ENCODE measurements at places on chromosomes 4 and X.
A peak's percentile ranks its signal among the peaks of the same experiment; 100 is the strongest.

- no peak for DNase-seq
These were observed 72.0 kb downstream of the IL1RAPL1 start for GRCh38 chrX:28659269-28659668.

DNA sequence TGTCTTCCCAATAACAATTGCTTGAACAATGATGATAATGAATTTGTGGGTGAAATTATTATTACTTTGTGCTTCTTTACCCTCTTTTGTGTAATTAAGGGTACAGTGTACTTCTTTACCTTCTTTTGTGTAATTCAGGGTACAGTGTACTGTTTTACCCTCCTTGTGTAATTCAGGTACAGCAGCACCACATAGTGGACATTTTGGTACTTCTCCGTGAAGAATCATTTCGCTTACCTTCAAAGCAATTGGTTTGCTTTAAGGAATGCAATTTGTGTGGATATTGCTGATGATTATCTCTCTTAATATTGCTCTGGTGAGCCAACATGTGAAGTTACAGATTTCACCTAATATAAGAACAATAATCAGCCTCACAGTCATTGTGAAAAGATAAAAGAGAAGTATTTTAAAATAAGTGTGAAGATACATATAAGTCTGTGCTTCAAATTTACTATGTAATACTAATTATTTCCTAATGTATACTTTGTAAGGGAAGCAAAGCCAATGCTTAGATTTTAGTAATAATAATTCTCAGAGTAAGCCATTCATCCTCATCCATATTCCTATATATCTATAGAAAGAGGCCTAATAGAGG is 27.2 kb upstream of the SEC24B start:
- DNase-seq: no peak

DNA sequence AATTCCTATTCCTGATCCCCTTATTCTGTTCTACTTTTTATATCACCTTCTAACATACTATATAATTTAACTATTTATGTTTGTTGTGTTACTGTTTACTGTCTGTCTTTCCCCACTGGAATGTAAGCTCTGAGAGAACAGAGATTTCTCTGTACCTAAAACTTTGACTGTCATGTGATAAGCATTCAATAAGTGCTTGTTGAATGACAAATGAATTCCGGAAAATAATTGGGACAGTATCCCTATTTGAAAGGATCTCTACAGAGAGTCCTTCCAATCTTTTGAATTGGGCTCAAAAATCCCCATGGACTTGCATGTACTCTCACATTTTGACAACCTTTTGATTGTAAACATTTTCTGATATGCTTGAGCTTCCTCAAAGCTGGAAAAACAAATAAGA is 1.6 kb upstream of the MMGT1 start:
- no peak for DNase-seq

DNA sequence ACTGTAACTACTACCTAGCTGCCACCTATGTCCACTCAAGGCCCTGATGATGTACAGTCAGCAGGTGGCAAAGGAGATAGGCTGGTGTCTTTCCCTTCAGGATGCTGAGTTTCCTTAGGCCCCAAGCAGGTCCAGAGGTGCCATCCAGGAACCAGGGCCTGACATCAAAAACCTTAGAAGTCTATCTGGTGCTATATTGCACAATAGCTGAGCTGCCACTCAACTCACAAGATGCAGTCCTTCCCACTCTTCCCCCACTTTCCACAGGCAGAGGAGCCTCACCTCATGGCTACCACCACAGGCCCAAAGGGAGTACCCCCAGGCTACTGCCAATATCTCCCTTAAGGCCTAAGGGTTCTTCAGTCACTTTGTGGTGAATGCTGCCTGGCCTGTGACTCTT is 83.9 kb upstream of the ZNF827 start:
- no peak for DNase-seq

DNA sequence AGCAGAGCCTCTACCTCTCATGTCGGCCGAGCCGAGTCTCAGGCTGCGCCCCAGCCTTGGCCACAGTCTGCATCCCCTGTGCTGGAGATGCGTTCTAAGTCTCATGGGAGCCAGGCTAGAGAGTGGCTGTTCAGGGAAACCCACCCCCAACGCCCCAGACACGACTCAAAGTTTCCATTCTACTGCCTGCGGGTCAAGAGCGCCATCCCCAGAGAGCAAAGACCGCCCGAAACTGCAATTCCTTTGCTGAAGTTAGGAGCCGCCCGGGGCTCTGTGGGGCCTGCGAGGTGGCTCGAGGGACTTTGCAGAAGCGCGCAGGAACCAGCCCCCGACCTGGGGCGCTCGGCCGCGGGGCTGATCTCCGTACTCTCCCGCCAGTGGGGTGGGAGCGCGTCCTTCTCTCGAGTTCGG is 10.0 kb upstream of the ELF4 start:
- no peak for DNase-seq

GRCh38 chrX:74408304-74408703 is 13.0 kb upstream of the SLC16A2 start:
- DNase-seq: no peak

- peak; percentile 13 for DNase-seq
These were observed 88.4 kb downstream of the ZXDA start for GRCh38 chrX:57821703-57822387.

DNA sequence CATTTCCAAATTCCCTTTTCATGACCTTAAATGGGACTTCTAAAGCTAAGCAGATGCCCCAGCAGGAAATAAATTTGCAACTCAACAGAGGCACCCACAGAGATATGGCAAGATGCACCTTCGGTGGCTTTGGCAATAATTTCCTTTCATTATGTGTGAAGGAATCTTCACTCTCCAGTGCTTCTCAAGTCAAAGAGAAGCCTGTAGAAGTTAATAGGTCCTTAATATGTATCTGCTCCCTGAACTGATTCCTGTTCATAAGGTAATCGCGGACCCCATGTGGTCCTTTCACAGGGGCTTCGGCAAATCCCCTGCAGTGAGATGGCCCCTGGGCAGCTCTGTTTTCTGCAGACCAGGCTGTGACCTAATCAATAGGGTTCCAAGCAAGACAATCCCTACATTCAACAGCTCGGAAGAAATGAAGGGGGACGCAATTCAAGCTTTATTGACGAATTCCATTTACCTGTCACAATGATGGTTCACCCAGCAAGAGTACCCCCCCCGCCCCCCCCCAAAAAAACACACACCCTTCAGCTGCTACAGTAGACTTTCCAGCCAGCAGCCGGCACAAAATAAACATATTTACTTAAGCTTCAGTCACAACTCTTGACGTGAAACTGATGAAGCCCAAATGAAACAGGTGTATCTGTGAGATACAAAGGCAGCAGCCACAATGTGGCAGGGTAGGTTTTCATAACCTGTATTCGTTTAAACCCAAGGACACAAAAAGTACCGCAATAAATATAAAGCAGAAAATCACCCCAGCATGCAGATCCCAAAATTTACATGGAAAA is 35.3 kb downstream of the FAT1 start:
- DNase-seq: no peak

DNA sequence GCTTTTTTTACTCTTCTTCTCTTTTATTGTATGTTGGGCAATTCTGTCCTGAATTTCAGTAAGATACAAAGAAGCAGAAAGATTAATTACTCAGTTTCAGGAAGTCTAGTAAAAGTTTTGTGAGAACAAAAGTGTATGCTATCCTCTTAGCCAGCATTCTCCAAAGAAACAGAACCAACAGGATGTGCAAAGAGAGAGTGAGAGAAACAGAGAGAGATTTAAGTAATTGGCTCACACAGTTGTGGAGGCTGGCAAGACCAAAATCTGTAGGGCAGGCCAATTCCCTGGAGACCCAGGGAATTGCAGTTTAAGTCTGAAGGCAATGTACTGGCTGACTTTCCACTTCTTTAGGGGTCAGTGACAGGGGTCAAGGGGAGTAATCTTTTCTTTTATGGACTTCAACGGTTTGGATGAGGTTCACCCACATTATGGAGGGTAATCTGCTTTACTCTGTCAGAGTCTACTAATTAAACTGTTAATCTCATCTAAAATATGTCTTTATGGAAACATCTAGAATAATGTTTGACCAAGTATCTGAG is 59.2 kb upstream of the SLC39A8 start:
- no peak for DNase-seq

- DNase-seq: no peak
These were observed 24.8 kb upstream of the ADRA2C start for GRCh38 chr4:3741217-3742011.

All from DMS 273 treated with DMSO at 0.1 percent for 48 hours (cell line).